ENCODE measurements at places on chromosomes 11 and 22. TPM values are rescaled to one million over a fixed set of nuclear protein-coding genes. Genes with fewer than 3 reads are reported as not detected.

Gene FOLR2
- total RNA-seq, result not detected

Gene LYVE1
- total RNA-seq, result not detected

Gene MIEF1
- total RNA-seq, result 27.7 TPM

Gene SLC25A1
- total RNA-seq, result 53.2 TPM

Gene SLC25A18
- not detected for total RNA-seq

Gene SELENOH
- total RNA-seq, result 139 TPM

Gene CRACR2B
- 1.3 TPM for total RNA-seq

Gene BIK
- total RNA-seq, result not detected

Gene BRSK2
- total RNA-seq, result not detected

Gene PNPLA3
- 2.9 TPM for total RNA-seq

Gene MMP10
- total RNA-seq, result 3.6 TPM

Gene F2
- total RNA-seq, result not detected

Gene LRRN4CL
- total RNA-seq, result 62.0 TPM

Gene KDM4E
- total RNA-seq, result not detected

Gene CHADL
- 0.99 TPM for total RNA-seq

Gene PHOX2A
- not detected for total RNA-seq

Gene MMP1
- total RNA-seq, result 13.2 TPM

Gene CREB3L1
- 37.5 TPM for total RNA-seq

Gene SLC22A8
- not detected for total RNA-seq

Gene PYGM
- 1.7 TPM for total RNA-seq
